Bone marrow (tissue), 2 donors: ENCODE measurements at places on chromosomes 11 and 22.

- DNase-seq = no peak
Measured at GRCh38 chr22:41917375-41917902, 2.6 kb upstream of the SHISA8 start.

DNA sequence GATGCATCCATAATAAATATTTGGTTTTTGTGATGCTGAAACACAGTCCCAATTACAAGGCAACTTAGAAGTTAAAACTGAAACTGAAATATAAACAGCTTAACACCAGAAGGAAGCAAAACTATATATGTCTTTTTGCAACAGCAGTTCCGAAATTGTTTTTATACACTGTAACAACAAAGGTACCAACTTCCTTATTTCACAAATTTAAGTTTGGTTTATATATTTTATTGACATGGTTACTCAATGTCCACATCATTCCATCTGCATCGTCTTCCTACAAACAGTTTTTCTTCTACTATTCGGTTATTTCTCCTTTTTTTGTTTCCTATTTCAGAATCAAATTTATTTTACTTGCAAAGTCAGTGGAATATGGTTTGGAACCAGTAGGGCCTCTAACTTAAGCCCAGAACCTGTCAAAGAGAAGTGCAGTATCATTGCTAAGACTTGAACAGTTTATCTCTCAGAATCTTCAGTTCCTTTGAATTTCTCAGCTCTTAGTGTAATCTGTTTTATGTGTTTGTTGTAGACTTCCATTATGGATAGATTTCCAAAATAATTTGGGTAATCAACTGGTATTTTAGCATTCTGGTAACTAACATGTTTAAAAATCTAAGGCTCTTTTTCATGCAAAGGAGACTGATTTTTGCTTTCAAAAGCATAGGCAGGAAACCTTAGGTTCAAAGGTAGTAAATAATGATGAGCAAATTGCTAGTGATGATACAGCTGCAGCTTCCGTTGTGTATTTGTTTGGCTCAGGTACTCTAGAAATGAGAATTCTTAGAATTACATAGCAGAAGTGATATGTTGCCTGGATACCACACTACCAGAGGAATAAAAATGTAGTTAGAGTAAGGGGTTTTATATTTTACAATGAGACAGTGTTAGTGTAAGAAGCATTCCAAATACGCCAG, 8.2 kb upstream of the HSPA8 start:
- DNase-seq = peak; percentile 45

- peak; percentile 10 for DNase-seq
Measured at GRCh38 chr11:73236854-73237253, 18.8 kb downstream of the P2RY2 start.

DNA sequence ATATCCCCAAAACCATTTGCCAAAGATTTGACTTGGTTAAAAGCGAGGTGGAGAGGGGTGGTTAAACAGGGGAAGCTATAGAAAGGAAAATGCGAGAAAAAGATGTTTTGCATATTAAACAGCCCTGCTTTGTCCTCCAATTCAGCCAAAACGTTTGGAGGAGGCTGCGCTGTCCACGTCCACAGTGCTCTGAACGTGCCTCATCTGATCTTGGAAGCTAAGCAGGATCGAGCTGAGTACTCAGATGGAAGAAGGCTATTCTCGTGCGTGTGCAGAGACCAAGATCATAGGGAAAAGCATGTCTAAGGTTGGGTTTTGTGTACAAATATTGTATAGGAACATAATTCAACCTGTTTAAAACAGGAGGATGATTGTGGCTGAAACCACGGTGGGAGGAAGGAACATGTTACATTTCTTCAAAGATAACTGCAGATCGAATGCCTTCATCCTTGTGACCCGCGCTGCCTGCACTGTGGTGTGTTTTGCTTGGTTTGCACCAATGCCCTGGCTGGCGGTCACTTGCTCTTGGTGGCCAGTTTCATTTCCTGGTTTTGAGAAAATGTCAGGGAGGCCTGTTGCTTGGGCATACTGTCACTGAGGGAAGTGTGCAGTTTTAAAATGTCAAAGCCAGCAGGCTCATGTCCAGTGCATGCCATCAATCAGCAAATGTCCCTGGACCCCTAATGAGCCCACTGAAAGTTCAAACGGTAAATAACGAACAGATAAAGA, 40.4 kb downstream of the FLI1 start:
- DNase-seq = no peak

DNA sequence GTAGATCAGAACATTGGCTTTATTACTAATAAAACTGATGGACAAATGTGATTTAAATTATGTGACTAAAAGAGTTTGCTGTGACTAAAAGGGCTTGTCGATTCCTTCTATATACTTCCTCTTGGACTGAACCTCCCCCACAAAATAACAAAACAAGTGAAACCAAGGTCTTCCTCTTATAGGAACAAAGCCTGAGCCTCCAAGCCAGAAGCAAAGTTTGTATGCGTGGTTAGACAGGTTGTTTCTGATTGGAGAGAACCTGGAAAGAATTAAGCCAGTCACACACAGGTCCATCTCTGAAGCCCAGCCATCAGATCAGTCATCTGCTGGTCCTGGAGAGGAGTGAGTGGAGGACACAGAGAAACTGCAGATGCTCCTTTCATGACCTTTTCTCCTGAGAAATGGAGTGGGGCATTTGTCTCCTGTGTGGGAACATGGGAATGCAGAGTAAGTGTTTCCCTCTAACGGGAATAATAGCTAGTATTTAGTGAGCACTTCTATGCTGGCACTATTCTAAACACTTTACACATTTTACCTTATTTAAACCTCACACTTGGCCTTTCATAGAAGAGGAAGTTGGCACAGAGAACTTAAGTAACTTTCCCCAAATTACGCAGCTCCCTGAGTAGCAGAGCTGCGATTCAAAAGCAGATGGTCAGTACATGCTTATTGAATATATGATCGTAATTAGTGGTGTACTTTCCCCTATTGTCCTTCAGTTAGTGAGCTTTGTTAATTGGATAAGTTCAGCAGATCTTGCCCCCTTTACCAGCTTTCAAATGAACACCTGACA, 77.1 kb downstream of the UVRAG start:
- DNase-seq = peak; percentile 70

- no peak for DNase-seq
Measured at GRCh38 chr22:31629741-31630184, 32.3 kb downstream of the PISD start.

- DNase-seq = no peak
Measured at GRCh38 chr11:108912581-108912980, 247.7 kb downstream of the DDX10 start.

- no peak for DNase-seq
Measured at GRCh38 chr11:120923866-120924508, 99.9 kb upstream of the TBCEL start.

DNA sequence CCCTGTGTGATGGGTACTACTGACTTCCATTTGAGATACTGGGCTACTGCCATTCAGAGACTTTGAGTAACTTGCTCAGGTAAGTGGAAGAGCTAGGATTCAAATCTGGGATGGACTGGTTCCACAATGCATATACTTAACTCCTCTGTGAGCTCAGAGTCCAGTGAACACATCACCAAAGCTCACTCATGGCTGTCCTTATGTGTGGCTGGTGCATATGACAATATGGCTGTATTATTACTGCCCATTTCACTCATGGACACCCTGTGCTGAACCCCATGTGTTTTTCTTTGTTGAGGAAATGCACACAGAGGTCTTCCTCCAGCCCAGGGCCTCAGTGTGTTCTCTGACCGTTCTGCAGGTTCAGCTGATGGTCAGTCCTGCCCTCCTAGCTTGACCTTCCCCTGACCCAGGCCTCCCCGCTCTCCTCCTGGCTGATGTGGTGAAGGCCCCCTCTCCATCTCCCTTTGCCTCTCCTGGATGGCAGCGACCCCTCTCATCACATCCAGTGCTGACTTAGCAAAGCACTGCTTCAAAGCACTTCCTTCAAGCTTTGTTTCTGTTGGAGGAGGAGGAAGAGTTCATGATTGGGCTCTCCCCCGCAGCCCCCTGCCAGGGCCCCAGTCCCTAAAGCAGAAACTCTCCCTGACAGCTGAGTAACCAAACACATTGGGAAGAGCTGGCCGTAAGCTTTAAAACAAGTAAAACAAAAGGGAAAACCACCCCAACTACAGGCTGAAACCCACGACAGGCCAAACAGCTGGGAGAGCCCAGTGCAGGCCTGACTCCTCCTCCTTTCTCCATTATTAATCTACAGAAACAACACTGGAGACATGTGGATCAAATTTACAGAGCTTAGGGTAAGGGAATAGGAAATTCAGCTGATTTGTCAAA, 101.2 kb downstream of the NAT10 start:
- DNase-seq = no peak

GRCh38 chr11:85725510-85726258, 39.7 kb upstream of the CCDC89 start:
- DNase-seq = no peak
